ENCODE measurements at places on chromosomes 16 and 17.

- no peak for DNase-seq
Measured at GRCh38 chr16:27284865-27285675, 16.5 kb upstream of the NSMCE1 start.

DNA sequence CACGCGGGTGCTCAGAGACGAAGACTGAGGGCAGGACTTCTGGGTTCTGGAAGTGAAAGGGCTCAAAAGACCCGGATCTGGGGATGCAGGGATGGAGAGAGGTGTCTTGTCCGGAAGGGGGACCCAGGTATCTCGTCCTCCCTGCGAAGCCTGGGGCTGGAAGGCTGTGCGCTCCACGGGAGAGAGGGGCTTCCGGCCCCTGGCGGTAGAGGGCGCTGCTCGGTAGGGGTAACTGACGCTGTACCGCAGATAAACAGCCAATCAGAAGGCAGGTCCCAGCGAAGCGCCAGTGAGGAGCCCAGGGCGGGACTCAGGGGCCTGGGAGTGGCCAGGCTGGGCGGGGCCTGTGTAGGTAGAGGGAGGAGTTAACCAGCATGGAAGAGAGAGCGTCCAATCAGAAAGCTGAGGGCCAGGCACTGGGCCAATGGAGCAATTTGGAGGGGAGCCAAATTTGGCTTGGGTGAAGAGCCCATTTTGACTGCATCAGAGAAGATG lies 804 bp downstream of the TGFB1I1 start:
- DNase-seq = no peak

GRCh38 chr17:74599023-74599399 lies 6.9 kb upstream of the CD300LD start:
- DNase-seq = no peak

- peak; percentile 10 for DNase-seq
Measured at GRCh38 chr16:10878644-10879501, 1.9 kb downstream of the CIITA start.

GRCh38 chr17:238964-239259 lies 57.5 kb upstream of the DOC2B start:
- DNase-seq = no peak

DNA sequence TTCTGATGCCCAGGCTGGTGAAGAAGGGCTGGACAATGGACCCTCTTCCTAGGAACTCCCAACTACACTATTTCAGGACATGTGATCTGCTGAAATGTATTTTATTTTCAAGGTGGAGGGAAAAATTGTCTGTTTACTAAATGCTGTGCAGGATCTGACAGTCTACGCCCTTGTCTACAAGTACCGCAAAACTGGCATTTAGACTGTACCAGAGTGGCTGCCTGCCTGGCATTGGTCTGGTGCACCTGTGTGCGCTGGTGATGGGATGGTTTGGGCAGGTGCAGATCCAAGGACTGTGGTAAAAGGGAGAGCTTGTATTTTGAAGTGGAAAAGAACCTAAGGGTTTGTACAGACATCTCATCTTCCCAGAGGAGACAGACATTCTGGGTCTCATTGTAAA lies 79.7 kb downstream of the AIPL1 start:
- no peak for DNase-seq

GRCh38 chr17:43620581-43620980 lies 41.1 kb downstream of the MEOX1 start:
- DNase-seq = no peak

DNA sequence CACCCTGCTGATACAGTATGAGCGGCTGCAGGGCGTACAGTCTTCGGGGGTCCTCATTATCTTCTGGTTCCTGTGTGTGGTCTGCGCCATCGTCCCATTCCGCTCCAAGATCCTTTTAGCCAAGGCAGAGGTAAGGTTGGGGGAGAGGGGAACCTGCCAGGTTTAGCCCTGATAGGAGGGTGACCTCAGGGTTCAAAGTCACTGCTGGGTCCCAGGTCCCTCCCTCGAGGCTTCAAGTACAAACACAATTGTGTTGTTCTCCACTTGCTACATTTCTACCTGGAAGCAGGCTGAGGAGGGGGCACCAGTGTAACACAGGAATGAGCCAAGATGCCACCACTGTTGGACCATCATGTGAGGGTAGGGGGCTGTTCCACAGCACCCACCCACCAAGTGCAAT lies 22.4 kb downstream of the ABCC3 start:
- DNase-seq = no peak

Data from stimulated activated CD4-positive, alpha-beta T cell treated with anti-CD3 and anti-CD28 coated beads, Interleukin-2, amount 100 ng/mL, for 48 hours (primary cell).